SJCRH30 (cell line): ENCODE measurements at places on chromosomes 5 and 9. TPM values are rescaled to one million over a fixed set of nuclear protein-coding genes. Genes with fewer than 3 reads are reported as not detected.

DNA sequence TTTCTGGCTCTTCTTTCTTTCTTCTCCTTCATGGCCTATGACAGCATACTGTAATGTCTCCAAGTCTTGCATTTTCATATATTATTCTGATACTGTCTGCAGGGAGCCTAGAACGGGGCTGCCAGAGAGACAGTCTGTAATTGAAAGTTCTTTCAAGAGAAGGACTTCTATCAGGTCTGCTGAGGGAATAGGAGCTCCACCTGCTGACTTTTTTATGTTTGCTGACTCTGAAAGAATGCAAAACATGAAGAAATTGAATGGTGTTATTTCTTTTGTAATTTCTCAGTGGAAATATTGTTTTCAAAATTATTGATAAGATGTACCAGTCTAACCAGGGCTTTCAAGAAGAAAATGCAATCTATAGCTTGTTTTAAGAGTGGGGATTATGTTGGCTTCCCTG lies 121.9 kb upstream of the RFX3 start:
- DNase-seq = no peak

- no peak for DNase-seq
These were observed 28.3 kb downstream of the ALG2 start for GRCh38 chr9:99193466-99193821.

GRCh38 chr5:135574493-135574892 lies 4.3 kb downstream of the CXCL14 start:
- DNase-seq = no peak

DNA sequence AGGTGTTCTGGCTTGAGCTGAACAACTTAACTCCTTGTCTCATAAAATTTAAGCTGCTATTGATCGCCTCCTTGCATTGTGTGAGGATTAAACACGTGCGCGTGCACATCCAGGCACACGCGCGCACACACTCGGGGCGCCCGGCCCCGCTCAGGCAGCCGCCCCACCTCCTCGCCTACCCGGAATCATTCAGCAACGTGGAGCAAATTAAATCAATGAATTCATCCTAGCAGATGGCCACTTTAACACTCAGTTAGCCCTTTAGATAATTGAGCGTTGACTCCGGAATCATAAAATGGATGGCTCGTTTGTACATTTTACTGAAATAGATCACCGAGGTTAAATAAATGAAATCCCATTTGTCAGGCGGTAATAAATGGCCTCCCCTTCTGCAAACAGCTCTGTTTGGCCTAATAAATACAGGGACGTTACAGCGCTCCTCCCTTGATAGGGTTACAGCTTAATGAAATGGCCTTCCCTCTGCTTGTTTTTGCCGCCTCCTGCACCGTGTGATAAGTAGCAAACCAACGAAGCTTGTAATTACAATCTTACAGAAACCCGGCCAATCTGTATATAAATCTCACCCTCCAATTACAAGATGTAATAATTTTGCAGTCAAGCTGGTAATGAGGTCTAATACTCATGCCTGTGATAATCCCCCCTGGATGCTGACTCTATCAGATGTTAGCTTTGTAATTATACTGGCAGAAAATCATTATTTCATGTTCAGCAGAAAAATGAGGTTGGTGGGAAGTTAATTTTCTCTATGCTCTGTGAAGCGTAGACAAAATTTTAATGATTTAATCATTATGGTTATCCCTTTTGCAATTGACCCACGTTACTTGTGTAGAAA lies 229.7 kb upstream of the IRX4 start:
- no peak for DNase-seq

DNA sequence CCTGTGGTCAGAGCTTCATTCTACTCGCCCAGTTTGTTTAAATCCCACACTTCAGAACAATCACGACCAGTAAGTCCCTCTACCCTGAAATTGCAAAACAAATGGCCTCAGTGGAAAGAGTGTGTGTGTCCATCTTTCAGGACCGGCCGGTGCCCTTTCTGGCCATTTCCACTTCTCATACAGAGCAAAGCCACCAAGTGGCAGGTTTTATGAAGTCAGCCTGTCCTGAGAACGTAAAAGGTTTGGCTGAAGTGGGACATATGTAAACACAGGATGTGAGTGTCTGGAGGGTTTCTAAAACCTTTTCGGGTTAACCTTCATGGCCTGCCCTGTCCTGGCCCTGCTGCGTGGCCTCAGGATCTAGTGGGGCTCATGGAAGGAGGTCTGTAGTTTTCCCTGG lies 24.7 kb downstream of the NXNL2 start:
- no peak for DNase-seq

- DNase-seq = peak; percentile 61
These were observed 487.2 kb upstream of the ST8SIA4 start for GRCh38 chr5:101390151-101390908.

GRCh38 chr9:79764374-79764773 lies 192.6 kb downstream of the TLE4 start:
- peak; percentile 11 for DNase-seq

DNA sequence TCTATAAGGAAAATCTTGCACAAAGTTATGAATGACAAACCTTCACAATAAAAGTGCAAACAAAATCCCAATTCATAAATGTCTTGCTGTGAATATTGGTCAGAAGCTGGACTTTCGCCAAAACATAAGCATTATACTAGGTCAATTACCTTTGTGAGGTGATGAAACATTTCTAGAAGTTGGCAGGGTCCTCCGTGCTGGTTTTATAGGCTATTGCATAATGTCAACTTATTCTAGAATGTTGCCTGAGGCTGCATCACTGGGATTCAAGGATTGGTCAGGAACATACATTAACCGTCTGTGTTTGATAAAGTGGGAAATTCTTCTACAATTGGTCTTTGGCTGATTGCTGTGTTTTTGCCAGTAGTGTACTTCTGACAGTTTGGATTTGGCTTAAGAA lies 49.8 kb upstream of the PALM2AKAP2 start:
- no peak for DNase-seq

DNA sequence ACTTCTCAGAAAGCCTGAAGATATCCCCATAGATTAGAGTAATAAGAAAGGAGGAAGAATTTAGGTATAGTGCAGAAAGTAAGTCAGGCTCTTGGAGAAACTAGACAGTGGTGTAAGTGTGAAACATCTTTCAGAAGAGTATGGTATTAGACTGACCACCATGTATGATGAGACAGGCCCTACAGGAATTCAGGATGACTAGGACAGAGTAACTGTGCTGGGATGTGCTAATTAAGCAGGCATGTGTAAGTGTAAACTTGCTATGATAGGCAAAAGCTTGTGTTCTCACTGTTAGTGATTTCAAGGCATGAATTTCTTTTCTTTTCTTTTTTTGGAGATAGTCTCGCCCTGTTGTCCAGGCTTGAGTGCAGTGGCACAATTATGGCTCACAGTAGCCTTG lies 70.8 kb downstream of the RAB24 start:
- no peak for DNase-seq

GRCh38 chr5:146766013-146766412 lies 112.5 kb downstream of the PPP2R2B start:
- no peak for DNase-seq

- DNase-seq = no peak
These were observed 213.5 kb downstream of the PJA2 start for GRCh38 chr5:109196087-109196822.

EDIL3 gene
- total RNA-seq = 27.8 and 29.0 TPM in 2 replicates

ITGA2 gene
- 0.15 and 0.26 TPM in 2 replicates for total RNA-seq

DRD1 gene
- total RNA-seq = not detected in 2 replicates

SREK1 gene
- total RNA-seq = 67.5 and 103 TPM in 2 replicates
